ENCODE measurements at places on chromosomes 2 and 18.

- no peak for DNase-seq
These were observed 1.4 kb downstream of the CERKL start for GRCh38 chr2:181655519-181655918.

DNA sequence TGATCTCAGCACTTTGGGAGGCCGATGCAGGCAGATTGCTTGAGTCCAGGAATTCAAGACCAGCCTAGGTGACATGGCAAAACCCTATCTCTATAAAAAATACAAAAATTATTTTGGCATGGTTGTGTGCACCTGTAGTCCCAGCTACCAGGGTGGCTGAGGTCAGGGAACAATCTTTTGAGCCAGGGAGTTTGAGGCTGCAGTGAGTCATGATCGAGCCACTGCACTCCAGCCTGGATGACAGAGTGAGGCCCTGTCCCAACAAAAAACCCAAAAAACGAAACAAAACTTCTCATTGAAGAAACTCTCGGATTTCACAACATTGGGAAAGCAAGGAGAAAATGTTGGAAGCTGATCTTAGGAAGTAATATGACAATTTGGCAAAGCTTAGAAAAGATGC lies 317.3 kb upstream of the MGAT5 start:
- DNase-seq, result no peak

DNA sequence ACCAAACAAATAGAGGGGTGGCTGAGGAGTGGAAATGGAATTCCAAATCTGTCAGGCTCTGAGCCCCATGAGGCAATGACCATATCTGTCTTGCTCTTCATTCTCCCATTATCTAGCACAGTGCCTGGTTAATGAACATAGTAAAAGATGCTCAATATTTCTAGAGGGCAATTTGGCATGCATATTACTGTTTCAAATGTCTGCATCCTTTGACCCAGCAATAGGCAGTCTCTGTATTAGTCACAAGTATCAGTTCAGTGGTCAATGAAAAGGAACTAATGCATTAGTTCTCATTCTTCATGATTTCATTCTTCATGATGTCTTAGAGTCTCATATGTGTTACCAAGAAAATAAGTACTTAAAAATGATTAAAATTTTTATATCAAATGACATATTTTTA lies 28.4 kb upstream of the MALL start:
- no peak for DNase-seq

DNA sequence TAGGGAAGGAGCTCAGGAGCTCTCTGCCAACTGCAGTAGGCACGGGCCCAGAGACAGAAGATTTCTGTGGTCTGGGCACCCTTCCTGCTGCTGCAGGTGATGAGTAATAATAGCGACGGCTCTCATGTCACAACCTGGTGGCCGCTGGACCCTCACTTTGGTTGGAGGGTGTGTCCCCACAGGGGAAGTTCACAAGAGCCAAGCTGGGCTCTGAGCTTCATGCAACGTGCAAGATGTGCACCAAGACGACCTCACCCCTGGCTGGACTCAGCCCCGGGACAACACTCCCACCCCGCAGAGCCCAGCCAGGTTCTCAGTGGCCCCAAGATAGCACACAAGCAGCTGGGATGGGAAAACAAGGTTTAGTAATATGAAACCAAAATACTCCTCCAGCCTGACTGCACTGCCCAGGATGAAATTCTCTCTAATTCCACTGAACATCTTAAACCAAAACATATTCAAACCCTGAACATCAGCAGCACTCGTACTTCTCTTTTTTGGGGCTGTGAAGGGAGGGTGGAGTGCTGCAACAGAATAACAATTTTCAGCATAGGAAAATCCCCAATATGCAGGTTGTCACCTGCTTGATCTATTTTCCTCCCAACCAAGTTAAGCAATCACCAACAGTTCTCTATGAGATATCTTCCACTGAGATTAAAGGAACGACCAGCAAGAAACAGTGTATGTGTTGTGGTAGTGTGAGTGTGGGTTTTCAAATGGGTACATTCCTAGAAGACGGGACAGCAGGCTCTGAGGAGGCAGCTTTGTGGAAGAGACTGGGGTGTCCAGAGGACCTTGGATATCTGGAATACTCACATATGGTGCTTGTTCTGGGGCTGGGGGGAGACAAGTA lies 26.5 kb downstream of the BCL2 start:
- DNase-seq, result no peak

GRCh38 chr2:8923183-8923582 lies 80.3 kb downstream of the MBOAT2 start:
- DNase-seq, result no peak

GRCh38 chr2:47254464-47254863 lies 99.4 kb upstream of the STPG4 start:
- no peak for DNase-seq

DNA sequence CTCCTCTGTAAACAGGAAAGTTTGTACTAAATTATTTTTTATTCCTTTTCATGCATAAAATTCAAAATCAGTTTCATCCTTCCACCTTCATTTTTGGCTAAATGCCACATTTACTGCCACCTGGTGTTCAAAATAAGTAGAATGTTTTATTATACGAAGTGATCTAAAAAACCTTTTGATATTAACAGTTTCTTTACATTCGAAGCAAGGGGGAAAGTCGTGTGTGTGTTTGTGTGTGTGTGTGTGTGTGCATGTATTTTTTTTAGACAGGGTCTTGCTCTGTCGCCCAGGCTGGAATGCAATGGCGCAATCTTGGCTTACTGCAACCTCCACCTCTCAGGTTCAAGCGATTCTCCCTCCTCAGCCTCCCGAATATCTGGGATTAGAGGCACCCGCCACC lies 9.0 kb upstream of the SCN9A start:
- no peak for DNase-seq

DNA sequence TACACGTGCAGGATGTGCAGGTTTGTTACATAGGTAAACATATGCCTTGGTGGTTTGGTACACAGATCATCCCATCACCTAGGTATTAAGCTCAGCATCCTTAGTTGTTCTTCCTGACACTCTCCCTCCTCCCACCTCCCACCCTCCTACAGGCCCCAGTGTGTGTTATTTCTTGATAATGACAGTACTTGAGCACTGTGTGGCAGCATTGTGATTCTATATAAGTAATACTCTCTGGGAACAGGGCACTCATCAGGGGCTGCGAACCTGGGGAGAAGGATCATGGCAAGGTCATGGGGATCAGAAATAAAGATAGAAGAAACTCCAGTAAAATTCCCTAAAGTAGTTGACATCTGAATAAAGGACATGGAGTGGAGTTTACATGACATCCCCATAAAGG lies 1256.2 kb upstream of the CRIM1 start:
- no peak for DNase-seq

DNA sequence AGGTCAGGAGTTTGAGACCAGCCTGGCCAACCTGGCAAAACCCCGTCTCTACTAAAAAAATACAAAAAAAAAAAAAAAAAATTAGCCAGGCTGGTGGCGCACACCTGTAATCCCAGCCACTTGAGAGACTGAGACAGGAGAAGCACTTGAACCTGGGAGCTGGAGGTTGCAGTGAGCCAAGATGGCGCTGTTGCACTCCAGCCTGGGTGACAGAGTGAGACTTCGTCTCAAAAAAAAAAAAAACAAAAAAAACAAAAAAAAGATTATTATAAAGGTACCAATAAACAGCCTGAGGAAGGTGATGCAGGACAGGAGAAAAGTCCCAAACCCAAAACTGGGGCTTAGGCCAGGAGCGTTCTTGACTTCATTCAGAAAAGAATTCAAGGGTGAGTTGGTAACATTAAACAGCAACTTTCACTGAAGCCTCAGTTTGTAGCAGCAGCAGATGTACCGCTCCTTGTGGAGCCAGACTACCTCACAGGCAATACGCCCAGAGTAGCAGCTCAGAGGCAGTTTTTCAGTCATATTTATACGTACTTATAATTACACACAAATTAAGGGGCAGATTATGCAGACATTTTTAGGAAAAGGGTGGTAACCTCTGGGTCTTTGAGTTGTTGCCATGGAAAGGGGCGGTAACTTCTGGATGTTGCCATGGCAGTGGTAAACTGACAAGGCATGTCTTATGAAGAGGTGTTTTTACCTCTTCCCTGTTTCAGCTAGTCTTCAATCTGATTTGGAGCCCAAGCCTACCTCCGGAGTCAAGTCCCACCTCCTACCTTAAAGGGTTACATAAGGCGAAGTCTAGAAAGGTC lies 1596.6 kb upstream of the CELF4 start:
- DNase-seq, result no peak

DNA sequence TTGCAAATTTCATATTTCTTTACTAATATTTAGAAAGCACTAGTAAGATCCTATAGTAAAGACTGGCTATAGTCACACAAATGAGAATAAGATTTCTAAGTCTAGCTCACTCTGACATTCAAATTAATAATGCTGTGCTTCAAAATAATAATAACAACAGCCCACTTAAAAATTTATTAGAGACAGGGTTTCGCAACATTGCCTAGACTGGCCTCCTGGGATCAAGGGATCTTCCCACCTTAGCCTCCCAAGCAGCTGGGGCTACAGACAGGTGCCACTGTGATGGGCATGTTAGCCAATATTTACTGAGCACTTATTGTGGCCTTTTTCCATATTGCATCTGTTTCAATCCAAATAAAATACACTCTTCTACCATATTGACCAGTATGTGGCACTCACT lies 96.1 kb downstream of the PIEZO2 start:
- no peak for DNase-seq

GRCh38 chr2:124149571-124149970 lies 124.5 kb downstream of the CNTNAP5 start:
- DNase-seq, result no peak

GRCh38 chr2:74255660-74256213 lies 57.3 kb downstream of the MTHFD2 start:
- DNase-seq, result no peak

GRCh38 chr18:47865183-47865582 lies 65.3 kb downstream of the SMAD2 start:
- DNase-seq, result no peak

Data from NCI-H524 treated with DMSO at 0.1 percent for 48 hours (cell line).